ENCODE measurements at places on chromosomes 4 and X. TPM values are rescaled to one million over a fixed set of nuclear protein-coding genes. Genes with fewer than 3 reads are reported as not detected.
A peak's percentile ranks its signal among the peaks of the same experiment; 100 is the strongest.

DNA sequence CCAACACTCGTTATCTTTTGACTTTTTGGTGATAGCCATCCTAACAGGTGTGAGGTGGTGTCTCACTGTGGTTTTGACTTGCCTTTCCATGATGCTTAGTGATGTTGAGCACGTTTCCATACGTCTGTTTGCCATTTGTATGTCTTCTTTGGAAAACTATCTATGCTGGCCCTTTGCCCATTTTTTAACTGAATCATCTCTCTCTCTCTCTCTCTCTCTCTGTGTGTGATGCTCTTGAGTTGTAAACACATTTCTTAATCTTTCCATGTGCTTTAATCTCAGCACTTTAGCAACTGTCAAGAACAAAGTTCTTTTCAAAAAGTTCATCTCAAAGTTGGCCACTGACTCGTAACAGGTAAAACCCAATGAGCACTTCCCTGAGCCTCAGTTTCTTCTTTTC lies 10.5 kb downstream of the SORBS2 start:
- DNase-seq, result no peak

- DNase-seq, result no peak
Observed at GRCh38 chr4:153931804-153932203, 142.9 kb upstream of the SFRP2 start.

DNA sequence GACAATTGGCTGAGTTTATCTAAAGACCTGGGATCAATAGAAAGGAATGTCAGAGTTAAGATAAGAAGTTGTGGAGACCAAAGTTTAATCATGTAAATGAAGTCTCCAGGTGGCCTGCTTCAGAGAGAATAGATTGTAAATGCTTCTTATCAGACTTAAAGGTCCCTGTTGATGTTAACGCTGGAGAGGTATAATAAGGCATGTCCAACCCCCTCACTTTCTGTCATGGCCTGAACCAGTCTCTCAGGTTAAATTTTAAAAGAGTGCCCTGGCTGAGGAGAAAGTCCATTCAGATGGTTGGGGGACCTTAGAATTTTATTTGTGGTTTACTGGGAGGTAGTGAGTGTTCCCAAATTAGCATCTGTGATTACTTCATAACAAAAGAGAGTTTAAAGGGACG lies 86.7 kb downstream of the AKAP4 start:
- DNase-seq, result no peak

DNA sequence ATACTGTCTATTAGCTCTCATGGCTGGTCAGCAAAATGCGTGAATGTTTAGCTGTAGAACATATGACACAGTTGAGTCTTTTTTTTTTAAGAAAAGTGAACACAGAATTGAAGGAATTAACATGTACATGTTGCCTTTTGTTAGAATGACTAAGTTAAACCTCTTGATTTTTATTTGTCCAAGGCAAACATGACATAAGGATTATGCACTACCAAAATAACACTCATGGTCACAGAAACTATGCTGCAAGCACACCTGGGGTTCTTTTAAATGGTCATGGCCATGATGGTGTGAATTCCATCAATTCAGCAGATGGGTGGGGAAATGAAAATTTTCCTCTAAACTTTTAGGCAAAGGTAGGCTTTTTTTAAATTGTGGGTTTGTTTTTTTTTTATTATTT lies 80.1 kb upstream of the CXCL13 start:
- no peak for DNase-seq

GRCh38 chr4:2886622-2887021 lies 43.0 kb downstream of the ADD1 start:
- no peak for DNase-seq

DNA sequence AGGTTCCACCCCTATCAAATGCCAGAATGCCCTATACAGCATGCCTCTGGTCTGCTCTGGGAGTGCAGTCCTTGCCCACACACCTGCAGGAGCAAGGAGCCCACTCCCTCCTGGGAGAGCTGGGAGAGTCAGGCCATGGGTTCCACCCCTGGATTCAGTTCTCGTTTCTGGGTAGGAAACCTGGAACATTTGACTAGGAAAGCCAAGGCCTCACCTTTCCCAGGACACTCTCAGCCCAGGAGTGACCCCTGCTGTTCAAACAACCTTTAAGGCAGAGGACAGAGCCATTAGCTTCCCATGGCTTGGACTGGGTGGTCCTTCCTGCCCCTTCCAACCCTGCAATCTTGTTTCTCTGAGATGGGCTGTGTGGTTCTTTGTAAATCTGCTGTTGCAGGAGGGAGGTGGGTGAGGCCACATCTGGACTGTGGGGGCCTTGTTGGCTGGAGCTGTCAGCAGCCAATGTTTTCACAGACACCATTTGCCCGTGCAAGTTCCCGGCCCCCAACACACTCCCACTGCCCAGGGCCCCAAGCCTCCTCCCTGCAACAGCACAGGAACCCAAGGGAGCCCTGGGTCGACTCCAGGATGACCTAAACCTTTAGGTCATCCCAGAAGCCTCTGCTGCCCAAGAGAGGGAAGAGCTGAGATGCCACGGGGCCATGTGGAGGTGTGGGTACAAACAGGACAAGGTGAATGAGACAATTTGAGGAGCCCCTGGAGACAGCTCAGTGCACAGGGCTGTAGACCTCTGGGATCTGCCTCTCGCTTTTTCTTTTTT lies 104.4 kb downstream of the PJA1 start:
- no peak for DNase-seq

- DNase-seq, result no peak
Observed at GRCh38 chr4:123520325-123520724, 123.7 kb downstream of the SPRY1 start.

DNA sequence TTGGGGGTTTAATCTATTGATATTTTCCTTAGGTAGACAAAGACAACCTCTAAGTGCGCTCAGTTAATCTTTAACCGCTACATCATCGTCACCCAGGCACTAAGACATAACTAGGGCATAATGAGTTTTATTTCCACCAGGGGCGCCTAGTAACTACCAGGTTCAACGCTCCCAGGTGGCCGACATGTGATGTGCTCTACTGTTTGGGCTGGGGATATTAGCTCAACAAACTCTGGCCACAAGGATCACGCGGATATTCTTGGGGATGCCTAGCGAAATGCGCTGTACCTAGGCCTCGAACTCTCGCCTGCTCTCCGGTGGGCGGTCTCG lies 915 bp upstream of the RAB33B start:
- DNase-seq, result peak; percentile 59

- no peak for DNase-seq
Observed at GRCh38 chr4:69731847-69732246, 28.6 kb downstream of the SULT1B1 start.

- DNase-seq, result no peak
Observed at GRCh38 chr4:46388857-46389256, 1.1 kb downstream of the GABRA2 start.

- DNase-seq, result no peak
Observed at GRCh38 chrX:95835223-95835622, 849.4 kb upstream of the DIAPH2 start.

DNA sequence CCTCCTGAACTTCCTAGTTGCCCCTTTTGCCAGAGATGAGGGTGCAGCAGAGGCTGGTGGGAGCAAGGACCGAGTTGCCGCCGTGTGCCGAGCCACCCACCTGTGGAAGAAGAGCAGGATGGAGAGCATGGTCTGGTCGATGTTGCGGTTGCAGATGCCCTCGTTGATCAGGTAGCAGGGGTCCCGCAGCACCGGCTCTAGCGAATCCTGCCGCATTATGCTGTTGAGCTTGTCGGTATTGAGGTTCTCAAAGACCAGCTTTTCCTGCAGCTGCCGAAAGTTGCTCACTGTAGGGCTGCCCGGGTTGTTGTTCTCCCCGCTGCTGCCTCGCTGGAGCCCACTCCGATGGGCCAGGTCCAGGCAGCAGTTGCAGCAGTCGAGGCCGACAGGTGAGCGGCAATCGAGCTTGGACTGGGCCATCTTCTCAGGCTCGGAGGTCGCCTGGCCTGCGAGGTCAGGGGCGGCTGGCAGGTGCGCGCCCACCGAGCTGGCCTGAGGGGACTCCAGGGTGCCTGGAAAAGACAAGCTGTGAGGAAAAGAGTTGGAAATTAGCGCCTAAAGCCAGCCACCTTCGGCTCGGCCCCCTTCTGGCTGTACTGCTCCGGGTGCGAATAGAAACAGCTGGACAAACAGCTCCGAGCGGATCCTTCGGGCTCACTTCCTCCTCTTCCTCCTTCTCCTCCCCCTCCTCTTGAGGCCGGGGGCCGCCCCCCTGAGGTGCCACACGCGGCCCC lies 420 bp downstream of the TSC22D3 start:
- no peak for DNase-seq

- no peak for DNase-seq
Observed at GRCh38 chr4:18134111-18134510, 112.6 kb upstream of the LCORL start.

- no peak for DNase-seq
Observed at GRCh38 chr4:1866189-1866661, 5.0 kb upstream of the NSD2 start.

- DNase-seq, result no peak
Observed at GRCh38 chr4:113587640-113588275, 173.8 kb downstream of the CAMK2D start.

- no peak for DNase-seq
Observed at GRCh38 chr4:108885211-108885610, 122.4 kb upstream of the ETNPPL start.

- no peak for DNase-seq
Observed at GRCh38 chrX:115363372-115363771, 73.9 kb downstream of the LUZP4 start.

DNA sequence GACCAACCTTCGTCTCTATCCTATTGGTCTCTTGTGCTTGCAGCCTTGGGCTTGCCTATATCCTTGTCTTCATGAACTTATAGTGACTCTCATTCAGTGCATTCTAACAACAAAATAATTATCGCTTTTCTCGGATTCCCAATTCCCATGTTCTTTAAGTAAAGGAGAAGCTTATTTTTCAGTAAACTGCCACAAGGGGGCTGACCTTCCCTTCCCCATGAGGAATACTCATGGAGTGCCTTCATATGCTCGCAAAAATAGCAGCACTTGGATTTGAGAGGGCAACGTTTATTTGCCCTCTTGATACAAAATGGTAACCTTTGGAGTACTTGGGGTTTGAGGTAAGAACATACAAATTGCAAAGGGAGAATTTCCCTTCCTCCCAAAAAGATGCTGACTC lies 183.2 kb upstream of the TENT5D start:
- no peak for DNase-seq

- DNase-seq, result no peak
Observed at GRCh38 chr4:180532691-180533090, 1710.5 kb upstream of the TENM3 start.

- no peak for DNase-seq
Observed at GRCh38 chr4:54096295-54096962, 3.5 kb upstream of the GSX2 start.

DNA sequence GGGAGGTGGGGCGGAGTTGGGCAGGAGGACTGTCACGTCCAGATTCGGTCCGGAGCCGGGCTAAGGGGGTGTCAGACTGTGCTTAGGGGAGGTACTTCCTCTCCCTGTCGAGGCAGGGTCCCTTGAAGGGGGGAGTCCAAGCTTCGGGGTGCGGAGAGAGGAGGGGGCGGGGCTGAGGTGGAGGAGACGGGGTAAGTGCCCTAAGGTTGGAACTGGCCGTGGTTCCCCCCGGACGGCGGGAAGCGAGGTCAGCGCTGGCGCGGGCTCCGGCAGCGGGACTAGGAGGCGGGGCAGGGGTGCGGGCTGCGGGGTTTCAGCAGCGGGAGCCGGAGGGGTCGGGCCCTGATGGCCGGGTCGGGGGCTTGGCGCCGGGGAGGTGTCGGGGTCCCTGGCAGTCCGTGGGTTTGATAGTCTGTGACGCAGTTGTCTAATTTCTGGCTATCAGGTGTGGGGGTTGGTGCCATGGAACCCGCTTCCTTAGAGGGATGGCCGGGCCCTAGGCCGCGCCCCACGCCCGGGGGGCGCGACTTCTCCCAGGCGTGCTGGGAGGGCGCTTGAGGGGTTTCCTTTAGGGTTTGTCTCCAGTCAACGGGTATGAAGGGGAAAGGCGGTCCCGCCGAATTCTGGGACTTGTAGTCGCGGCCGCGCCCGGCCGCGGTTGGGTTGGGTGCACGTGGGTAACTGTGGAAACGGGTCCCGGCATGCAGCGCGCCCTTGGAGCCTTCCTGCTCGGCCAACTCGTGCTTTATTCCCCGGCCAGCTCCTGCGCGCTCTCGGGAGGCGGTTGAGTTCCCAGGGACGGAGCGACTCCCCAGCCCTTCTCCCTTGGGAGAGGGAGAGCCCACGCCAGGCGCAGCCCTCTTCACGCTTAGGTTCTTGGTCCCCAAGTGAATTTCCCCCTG lies 1.5 kb downstream of the DCUN1D4 start:
- peak; percentile 51 for DNase-seq

DNA sequence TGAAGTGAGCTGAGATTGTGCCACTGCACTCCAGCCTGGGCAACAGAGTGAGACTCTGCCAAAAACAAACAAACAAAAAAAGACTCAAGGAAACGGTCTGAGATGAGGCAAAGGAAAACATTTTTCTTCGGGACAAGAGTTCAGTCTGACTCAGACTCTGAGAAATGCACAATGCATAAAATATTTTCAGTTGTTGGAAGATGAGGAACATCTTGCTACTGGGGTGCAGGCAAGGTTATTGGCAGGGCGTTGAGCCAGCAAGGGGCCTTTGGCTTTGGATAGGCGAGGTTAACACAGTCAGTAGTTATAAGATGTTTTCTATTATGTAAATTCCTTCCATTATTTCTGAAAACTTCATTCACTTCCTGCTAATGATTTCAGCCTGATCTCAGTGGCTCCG lies 96.1 kb upstream of the VCX start:
- DNase-seq, result no peak

GRCh38 chr4:67466751-67467150 lies 78.6 kb downstream of the CENPC start:
- no peak for DNase-seq

DNA sequence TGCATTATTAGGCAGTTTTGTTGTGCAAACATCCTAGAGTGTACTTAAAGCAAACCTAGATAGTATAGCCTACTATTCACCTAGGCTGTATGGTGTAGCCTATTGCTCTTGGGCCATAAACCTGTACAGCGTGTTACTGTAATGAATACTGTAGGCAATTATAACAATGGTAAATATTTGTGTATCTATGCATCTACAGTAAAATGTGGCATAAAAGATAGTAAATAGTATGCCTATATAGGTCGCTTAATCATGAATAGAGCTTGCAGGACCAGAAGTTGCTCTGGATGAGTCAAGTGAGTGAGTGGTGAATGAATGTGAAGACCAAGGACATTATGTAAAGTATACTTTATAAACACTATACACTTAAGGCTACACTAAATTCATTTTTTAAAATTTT lies 16.6 kb downstream of the USO1 start:
- DNase-seq, result no peak

GRCh38 chr4:138114434-138114833 lies 127.7 kb downstream of the SLC7A11 start:
- peak; percentile 45 for DNase-seq

Gene TRMT2B
- 10.5 TPM for polyA plus RNA-seq

Gene LARP1B
- 9.2 TPM for polyA plus RNA-seq

Gene ZMYM3
- polyA plus RNA-seq, result 10.0 TPM

Gene KLHL2
- polyA plus RNA-seq, result 4.8 TPM

Gene F11
- polyA plus RNA-seq, result not detected

Gene FHL1
- polyA plus RNA-seq, result not detected

Gene IL21
- polyA plus RNA-seq, result not detected

Gene FGFR3
- not detected for polyA plus RNA-seq

Gene FAM9C
- not detected for polyA plus RNA-seq

Gene ARSD
- 0.64 TPM for polyA plus RNA-seq

Gene PABPC1L2A
- not detected for polyA plus RNA-seq
